ENCODE measurements at places on chromosomes 5 and 9.

GRCh38 chr5:19917588-19918122, 70.3 kb downstream of the CDH18 start:
- no peak for DNase-seq

DNA sequence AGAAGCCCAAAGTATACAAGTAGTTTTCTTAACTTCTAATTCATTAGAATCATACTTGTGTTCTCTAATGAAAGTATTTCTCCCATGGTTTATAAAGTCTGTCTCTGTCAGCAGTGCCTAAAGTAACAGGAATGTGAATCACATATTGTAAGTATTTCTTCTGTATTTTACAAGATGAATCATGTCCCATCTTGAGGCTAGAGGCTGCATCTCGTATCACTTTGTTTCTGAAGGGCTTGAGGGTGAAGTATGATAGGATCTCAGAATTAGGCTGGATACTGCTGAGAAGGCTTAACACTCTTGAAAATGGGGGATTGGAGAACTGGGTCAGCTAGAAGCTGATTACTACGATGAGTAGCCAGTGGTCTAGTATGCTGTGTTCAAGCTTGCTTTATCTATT, 242.2 kb upstream of the ACTBL2 start:
- no peak for DNase-seq

DNA sequence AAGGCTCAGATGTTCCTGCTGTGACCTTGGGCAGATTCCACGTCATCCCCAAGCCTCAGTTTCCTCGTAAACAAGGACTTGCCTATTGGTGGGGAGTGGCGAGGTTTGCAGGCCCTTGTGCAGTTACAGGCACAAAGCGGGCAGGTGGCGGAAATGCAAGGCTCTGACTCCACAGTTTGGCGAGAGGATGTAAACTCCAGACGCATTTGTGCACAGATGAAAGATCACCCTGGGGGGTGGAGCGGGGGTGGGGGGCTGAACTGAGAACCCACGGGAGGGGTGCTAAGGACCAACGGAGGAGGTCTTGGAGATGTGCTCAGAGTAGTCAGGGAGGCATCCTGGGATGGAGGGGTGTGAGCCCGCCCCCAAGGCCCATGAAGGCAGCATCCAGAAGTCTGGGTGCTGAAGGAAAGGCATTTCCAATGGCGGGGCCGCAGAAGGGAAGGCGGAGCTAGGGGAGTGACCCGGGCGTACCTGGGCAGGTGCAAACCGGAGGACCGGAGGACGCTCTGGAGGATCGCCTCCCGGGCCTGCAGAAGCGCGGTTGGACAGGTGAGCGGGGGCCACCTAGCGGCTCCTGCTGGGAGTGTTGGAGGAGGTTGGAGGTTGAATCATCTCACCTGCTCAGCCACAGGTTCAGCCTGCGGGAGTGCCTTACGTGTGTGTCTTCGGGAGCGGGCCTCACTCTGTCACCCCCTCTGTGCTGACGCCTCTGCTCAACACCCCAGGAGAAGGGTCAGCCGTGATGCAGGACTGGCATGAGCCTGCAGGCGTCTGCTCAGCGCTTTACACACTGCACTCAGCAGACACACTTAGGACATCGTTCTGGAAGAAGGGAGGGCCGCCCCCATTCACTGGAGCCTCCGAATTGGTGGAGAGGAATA, 1.9 kb upstream of the FIBCD1 start:
- DNase-seq: no peak

GRCh38 chr9:31314241-31314640, 1070.2 kb upstream of the ACO1 start:
- DNase-seq: no peak

DNA sequence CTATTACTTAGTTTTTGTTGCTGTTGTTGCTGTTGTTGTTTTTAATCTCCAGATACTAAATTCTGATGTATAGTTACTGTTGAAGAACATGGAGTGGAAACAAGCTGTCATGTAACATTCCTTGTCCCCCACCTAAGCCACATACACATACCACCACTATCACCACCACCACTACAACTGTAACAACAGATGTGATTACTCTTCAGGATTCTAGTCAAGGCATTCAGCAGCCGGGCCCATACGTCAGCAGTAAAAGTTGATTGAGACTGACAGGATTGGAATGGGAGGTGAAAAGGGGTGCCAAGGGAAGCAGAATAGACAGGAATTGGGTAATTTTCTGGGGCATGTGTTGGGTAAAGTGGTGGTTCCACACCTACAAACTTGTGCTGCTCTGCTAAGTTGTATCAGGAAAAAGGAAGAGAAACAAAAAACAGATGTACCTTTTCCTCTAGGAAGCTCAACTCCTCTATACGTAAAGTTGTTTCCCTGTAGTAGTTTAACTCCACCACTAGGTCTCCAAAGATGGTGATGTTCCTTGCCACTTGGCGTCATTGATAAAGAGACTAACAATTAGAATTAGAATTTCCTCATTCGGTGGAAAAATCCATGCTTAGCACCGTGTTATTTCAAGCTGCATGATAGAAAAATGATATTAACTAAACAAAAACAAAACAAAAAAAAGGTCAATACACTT, 138.6 kb downstream of the ARRDC3 start:
- DNase-seq: no peak

- no peak for DNase-seq
Observed at GRCh38 chr5:93497096-93497495, 83.9 kb downstream of the NR2F1-AS1 start.

GRCh38 chr5:4541334-4541733, 598.8 kb upstream of the ADAMTS16 start:
- DNase-seq: no peak
